ENCODE measurements at places on chromosomes 3 and 15.

GRCh38 chr15:31263751-31264558 is 62.7 kb upstream of the KLF13 start:
- DNase-seq, result peak; percentile 96

DNA sequence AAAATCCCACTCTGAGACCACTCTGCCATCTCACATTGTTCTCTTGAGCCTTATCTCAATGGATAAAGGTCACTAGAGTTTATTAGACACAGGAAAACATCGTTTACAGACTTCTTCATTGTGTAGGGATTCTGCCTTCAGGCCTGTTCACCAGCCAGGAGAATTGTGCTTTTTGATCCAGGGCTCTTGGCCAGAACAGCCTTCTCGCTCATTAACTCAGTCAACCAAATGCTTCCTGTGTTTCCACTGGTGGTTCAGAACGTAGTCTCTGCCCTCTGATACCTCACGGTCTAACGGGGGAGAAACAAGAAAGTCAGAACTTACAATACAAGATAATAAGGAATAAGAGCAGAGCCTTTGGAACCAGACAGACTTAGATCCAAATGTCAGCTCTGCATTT is 54.2 kb upstream of the TSEN2 start:
- DNase-seq, result no peak

DNA sequence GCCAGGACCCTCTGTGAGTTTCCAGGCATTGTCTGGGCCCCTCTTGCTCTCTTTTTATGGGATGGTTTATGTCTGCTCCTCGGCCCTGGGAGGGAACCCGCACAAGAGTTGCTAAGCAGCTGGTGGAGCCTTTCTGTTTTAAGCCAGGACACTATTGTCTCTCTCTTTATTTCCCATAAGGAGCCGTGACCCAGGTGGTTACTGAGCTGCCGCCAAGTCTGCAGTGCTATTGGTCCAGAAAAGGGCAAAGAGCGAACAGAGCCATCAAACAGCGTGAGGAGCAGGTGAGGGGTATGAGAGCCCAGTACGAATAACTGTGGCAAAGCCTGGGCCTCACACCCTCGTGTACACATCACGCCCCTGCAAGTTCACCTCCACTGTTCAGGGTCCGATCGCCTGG is 280.2 kb downstream of the SHQ1 start:
- DNase-seq, result no peak

- DNase-seq, result no peak
These were observed 68.6 kb upstream of the RPL35A start for GRCh38 chr3:197881270-197881969.

- no peak for DNase-seq
These were observed 50.3 kb upstream of the PLXND1 start for GRCh38 chr3:129656659-129657247.

DNA sequence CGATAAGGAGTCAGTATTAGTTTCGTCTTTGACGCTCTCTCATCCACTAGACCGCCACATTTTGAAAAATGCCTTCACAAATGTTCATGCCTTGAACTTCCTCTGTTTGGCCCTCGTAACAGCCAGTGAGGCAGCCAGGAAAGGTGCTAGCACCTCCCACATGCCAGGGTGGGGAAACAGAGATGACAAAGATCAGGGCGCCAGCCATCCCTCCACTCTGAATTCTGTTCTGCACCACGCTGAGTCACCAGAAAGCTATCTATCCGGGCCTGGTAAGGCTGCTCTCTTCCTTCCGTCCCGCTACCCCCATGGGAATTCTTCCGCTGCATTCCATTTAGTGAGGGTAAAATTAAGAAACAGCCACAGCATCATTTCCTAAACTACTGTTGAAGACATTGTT is 31.3 kb upstream of the BCL2L10 start:
- DNase-seq, result no peak

DNA sequence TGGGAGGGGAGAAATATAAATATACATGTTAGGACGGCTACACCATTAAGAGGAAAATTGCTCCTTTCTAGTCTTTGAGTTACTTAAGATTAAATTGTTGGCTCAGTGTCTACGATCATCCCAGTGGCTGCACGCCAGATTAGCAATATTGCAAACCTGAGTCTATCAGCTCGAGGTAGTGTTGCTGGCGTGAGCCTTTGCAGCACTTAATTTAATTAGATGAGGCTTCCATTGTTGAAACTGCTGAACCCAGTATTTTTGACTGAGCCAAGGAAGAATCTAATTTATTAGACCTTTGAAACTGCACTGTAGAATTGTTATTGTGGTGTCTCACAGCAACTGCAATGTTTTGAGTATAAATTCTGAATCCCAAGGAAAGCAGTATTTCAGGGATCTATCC is 782.4 kb upstream of the ROBO1 start:
- no peak for DNase-seq

DNA sequence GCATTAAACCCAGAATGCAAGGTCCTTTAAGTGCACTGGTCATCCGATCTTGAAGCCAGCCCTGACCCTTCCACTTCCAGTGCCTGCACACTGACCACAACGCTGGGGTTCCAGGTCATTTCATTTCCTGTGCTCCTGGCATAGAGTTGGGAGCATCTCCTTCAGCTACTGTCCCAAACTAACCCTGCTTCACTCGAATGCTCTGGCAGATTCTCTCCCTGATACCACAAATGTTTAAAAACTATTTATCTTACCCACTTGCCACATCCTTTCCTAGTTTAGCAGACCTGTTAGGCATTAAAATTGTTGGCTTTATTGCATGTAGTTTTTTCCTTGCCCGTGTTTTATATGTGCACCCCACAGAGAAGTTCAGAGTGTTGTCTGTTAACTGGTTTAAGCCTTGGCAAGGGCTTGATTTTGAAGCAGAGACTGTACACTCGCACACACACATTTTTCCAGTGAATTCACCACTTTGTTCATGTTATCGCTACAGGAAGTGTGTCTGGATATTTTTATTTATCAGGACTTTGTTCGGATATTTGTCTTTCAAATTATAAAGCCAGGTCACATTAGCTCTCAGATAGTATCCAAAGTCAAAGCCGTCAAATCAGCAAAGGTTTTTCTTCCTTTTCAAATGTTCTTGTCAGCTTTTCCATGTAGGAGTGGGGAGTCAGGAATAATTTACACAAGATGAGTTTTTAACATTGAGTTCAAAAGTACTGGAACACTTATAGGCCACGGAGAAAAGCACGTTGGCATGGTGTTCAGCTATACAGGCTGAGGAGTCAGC is 77.3 kb downstream of the ABI3BP start:
- DNase-seq, result no peak

DNA sequence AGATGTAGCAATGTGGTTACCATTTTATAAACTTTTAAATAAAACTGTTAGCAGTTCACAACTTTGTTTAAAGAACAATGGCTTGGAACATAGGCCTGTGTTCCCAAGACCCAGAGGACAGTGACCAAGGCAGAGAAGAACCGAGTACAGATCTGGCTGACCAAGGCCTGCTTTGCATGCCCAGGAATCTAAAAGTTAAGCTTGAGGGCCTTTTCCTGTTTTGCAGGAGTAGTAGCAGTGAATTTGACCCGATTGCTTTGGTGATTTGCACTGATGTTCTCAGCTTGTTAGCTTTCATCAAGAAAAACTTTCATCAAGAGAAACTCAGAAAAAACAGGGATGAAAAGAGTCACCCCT is 9.9 kb downstream of the FILIP1L start:
- no peak for DNase-seq

DNA sequence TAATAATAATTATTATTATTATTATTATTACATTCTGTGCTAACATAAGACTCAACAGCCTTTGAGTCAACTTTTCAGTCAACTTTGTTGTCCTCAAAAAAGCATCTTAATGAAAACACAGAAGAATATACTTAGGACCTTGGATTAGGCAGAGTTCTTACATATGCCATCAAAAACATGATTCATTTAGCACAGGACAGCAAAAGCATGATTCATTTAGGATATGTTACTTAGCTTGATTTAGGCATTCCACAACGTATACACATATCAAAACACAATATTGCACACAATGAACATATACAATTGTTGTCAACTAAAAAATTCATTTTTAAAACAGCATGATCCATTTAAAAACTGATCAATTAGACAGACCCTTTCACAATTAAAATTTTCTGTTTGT is 213.0 kb downstream of the FMN1 start:
- DNase-seq, result no peak
